ENCODE measurements at places on chromosomes 2 and 18. TPM values are rescaled to one million over a fixed set of nuclear protein-coding genes. Genes with fewer than 3 reads are reported as not detected.

ST8SIA5 gene
- 3.1 TPM for polyA plus RNA-seq

SLC16A14 gene
- 0.37 TPM for polyA plus RNA-seq

EGR4 gene
- not detected for polyA plus RNA-seq

YWHAQ gene
- 57.3 TPM for polyA plus RNA-seq

MC4R gene
- not detected for polyA plus RNA-seq

FBLN7 gene
- 0.31 TPM for polyA plus RNA-seq

LPIN1 gene
- polyA plus RNA-seq = 146 TPM

SERPINB13 gene
- polyA plus RNA-seq = not detected

KCNJ3 gene
- polyA plus RNA-seq = 0.04 TPM

DPYSL5 gene
- 0.09 TPM for polyA plus RNA-seq

CXCR1 gene
- not detected for polyA plus RNA-seq

GALR1 gene
- polyA plus RNA-seq = not detected

SLC11A1 gene
- polyA plus RNA-seq = 1.9 TPM

DYNAP gene
- polyA plus RNA-seq = not detected

ESCO1 gene
- polyA plus RNA-seq = 26.7 TPM

GRB14 gene
- 0.74 TPM for polyA plus RNA-seq

RUFY4 gene
- 0.03 TPM for polyA plus RNA-seq

LCLAT1 gene
- polyA plus RNA-seq = 4.2 TPM

COL6A3 gene
- polyA plus RNA-seq = 21.3 TPM

TMX3 gene
- 8.5 TPM for polyA plus RNA-seq

EIF5B gene
- 117 TPM for polyA plus RNA-seq

MC2R gene
- not detected for polyA plus RNA-seq

MYCN gene
- polyA plus RNA-seq = 0.21 TPM

TMEM178A gene
- polyA plus RNA-seq = 0.44 TPM

CAD gene
- polyA plus RNA-seq = 5.9 TPM

CABYR gene
- 0.04 TPM for polyA plus RNA-seq

TMEM198 gene
- polyA plus RNA-seq = 3.7 TPM

POTEJ gene
- not detected for polyA plus RNA-seq

SLC5A7 gene
- polyA plus RNA-seq = not detected

CYP27C1 gene
- 0.01 TPM for polyA plus RNA-seq

RAB17 gene
- 1.3 TPM for polyA plus RNA-seq

TRABD2A gene
- 0.35 TPM for polyA plus RNA-seq

ALPG gene
- not detected for polyA plus RNA-seq

PRKCE gene
- 5.4 TPM for polyA plus RNA-seq

MYO5B gene
- 0.10 TPM for polyA plus RNA-seq

C2orf15 gene
- polyA plus RNA-seq = not detected

SATB2 gene
- 1.6 TPM for polyA plus RNA-seq
